Cortex of kidney (tissue), 1 donor: ENCODE measurements at places on chromosomes 4 and X.

DNA sequence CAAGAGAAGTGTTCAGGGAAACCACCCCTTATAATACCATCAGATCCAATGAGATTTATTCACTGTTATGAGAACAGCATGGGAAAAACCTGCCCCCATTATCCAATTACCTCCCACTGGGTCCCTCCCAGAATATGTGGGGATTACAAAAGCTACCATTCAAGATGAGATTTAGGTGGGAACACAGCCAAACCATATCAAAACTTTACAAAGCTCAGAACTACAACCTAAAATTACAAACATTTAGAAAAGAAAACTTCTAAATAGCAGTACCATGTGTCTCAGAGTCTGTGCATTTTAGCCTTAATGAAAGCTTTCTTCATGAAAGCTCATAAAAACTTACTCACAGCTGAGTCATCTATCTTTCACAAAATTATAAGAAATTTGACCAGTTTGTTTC is 1442.8 kb upstream of the PCDH7 start:
- DNase-seq = no peak

DNA sequence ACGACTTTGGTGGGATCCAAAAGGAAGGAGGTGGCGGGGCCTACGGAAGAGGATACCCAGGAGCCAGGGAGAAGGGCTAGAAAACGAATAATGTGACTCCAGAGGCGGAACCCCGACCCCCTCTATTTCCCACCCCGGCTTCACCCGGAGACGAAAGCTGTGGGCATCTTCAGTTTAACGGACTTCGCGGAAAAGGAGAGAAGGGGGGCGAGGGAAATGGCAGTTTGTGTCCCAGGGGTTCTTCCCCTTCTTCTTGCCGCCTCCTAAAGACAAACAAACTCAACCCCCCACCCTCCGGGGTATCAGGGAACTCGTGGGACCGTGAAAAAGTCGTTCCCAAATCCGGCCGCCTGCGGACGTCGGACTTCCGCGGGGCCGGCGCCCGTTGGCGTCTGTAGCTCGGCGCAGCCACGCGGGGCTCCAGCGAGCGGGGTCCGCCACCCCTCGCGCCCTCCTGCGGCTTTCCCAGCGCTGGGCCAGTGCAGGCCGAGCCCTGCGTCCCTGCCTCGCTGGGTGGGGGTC is 3.6 kb upstream of the LEF1 start:
- no peak for DNase-seq

DNA sequence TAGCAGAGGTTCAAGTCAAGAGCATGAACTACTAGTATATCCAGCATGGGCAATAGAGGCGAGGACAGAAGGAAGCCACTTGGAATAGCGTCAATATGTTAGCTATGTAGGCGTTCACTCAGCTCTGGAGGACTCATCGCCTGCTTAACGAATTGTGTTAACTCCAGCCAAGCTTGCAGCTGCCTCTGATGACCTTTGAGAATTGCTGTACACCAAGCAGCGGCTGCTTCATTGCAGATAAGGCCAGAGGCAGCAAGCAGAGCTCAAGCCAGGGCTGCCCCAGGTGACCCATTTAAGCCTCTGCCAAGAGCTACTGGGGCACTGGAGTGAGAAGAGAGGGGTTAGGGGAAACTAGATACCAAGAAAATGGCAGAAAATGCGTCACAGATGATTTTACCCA is 160.2 kb upstream of the IGFBP7 start:
- DNase-seq = no peak

DNA sequence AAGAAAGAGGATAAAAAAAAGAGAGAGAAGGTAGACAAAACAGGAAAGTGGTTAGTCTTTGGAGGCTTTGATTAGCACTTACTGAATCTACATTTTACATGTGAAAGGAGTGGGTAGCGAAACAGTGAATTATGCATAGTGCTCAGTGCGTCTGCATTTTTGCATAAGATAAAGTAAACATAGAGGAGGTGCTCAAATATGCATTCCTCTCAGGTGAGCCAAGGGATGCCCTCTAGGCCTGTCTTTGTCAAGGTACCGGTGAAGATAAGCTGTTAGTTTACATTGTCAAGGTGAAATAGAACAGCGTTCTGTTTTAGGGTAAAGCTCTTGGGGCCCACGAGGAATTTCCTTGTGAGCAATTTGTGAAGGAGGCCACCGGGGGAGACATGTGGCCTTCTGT is 260.6 kb downstream of the TRIML1 start:
- DNase-seq = no peak

DNA sequence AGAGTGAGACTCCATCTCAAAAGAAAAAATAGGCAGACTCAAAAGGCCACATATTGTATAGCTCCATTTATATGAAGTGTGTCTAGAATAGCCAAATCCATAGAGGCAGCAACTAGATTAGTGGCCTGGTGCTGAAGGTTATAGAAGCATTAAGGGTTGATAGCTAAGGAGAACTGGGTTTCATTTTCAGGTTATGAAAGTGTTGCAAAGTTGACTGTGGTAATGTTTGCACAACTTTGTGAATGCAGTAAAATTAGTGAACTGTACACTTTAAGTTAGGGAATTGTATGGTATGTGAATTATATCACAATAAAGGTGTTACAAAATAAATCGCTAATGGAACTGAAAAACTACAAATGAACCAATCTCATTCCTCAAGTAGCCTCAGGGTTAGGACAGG is 28.3 kb downstream of the TXLNG start:
- DNase-seq = no peak
